Naive thymus-derived CD8-positive, alpha-beta T cell (primary cell): ENCODE measurements at places on chromosomes 16 and 17.

DNA sequence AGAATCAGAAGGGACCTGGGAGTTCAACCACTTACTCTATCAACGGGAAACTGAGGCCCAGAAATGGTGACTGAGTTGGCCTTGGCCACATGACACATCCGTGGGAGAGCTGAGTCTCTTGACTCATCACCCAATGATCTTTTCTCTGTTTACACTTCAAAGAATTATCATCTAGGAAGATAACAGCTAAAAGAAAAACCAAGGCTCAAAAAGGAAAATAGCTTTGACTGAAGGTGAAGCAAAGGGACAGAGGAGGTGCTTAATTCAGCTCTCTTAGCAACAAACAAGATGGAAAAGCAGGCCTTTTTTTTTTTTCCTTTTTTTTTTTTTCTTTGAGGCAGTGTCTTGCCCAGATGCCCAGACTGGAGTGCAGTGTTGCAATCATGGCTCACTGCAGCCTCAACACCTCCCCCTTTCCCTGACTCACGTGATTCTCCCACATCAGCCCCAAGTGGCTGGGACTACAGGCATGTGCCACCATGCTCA lies 16.7 kb downstream of the ERCC4 start:
- DNase-seq: no peak

DNA sequence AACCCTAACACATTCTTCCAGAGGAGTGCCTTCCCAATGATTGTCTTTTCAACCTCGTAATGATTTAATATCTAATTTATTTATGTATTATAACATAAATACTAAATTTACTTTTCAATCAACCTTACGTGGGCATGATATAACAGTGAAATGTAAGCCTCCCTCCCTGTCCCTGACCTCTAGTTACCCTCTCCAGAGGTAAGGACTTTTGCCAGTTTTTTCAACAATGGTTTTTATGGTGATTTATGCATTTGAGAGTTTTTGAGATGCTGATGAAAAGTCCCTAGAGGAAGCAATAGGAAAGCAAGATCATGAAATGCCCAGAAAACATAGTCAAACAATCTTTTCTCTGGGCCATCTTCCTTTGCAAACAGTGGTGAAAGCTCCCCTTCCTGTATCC lies 35.2 kb upstream of the PLLP start:
- no peak for DNase-seq

DNA sequence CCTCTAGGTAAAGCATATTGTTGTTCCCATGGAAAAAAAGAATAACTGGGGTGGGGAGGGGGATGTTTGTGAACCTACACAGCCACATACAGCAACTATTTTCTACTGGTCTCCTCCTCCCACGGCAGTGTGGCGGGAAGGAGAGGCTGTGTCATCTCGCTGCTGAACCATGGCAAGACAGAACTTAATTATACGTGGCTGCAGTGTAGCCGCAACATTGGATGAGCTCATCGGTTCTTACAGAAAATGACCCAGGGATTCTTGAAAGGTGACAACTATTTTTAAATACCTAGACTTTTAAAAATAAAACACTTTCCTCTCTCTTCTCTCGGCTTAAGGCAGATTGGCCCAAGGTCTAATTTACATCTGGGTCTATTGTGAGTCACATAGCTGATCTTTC lies 19.8 kb upstream of the TEKT3 start:
- no peak for DNase-seq

- no peak for DNase-seq
Measured at GRCh38 chr16:24670623-24671454, 58.6 kb upstream of the TNRC6A start.

DNA sequence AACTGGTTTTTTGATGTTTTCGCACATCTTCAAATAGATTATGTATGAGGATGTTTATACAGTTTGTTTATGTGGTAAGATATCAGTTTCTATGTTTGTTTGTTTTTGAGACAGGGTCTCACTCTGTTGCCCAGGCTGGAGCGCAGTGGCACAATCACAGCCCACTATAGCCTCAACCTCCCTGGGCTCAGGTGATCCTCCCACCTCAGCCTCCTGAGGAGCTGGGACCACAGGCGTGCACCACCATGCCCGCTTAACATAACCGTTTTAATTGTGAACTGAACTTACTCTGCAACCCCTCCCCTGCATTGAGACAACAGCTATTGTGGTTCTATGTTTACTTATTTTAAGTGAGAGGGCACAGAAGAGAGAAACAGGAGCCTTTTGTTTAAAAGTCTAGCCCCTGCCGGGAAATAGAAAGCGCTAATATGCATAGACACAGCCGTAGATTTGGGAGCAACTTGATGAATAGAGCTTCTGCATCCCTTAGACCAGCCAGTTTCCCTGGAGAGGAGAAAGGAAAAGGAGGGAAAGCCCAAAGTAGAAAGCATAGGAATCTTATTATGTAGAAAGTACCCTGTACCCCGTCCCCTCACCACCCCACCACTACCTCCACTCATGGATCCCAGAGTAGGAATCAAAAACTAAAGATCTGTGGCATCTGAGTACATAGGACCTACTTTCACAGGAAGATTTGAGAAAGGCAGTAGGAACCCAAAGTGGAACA lies 19.6 kb upstream of the APPBP2 start:
- DNase-seq: no peak
